GF-D8 (cell line): ENCODE measurements at places on chromosomes 1 and 21.

DNA sequence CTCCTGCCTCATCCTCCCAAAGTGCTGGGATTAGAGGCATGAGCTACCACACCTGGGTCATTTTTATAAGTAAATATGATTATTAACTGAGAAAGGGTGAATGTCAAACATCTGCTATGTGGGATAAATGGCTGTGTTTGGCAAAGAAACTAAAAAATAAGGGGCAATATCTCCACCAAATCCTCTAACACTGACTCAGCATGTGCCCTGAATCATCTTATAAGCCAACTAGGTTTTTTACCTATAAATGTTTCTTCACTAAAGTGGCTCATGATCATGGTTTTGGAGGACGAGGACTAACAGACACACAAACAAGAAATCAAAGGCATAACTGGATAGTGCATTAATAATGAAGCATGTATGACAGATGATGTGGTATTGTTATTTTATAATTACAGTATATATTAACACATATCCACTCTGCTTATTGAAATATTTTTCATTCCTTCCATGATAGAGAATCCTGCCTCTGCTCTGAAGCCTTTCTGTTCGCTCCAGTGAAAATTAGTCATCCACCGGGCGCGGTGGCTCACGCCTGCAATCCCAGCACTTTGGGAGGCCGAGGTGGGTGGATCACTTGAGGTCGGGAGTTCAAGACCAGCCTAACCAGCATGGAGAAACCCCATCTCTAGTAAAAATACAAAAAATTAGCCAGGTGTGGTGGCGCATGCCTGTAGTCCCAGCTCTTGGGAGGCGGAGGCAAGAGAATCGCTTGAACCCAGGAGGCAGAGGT, 11.7 kb upstream of the ARHGAP29 start:
- no peak for DNase-seq

GRCh38 chr1:71667216-71667615, 586.4 kb upstream of the ZRANB2 start:
- peak; percentile 2 for DNase-seq

GRCh38 chr1:225848030-225848955, 33.9 kb downstream of the TMEM63A start:
- no peak for DNase-seq

DNA sequence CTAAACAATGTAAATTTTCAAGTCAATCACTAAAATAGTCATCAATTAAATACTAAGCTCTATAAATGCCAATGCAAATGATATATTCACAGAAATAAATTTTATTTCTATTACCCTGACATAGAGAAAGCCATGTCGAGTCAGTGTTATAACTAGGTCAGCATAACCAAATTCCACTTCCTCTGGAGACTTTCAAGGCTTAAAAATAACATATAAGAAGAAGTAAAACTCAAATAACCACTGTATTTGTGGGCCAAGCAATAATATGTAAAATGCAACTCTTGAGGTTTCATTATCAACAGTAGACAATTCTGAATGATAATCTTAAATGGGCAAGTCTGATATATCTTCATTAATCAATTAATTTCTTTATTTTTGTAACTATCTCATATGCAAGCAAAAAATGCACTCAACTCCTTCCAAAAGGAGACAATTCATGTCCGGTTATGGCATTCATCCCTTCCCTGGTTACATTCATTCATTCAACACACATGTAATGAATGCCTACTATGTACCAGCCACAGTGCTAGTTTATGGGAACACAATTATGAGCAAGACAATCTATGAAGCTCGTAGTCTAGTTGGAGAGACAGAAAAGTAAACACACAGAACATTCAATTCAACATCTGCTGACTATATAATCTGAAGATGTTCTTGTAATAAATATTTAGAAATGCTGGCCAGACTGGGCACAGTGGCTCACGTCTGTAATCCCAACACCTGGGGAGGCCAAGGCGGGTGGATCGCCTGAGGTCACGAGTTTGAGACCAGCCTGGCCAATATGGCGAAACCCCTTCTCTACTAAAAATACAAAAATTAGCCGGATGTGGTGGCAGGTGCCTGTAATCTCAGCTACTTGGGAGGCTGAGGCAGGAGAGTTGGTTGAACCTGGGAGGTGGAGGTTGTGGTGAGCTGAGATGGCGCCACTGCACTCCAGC, 37.1 kb upstream of the CAP1 start:
- DNase-seq: no peak

GRCh38 chr1:233543338-233544255, 70.3 kb upstream of the KCNK1 start:
- no peak for DNase-seq

GRCh38 chr21:15224346-15225086, 159.7 kb upstream of the NRIP1 start:
- no peak for DNase-seq

DNA sequence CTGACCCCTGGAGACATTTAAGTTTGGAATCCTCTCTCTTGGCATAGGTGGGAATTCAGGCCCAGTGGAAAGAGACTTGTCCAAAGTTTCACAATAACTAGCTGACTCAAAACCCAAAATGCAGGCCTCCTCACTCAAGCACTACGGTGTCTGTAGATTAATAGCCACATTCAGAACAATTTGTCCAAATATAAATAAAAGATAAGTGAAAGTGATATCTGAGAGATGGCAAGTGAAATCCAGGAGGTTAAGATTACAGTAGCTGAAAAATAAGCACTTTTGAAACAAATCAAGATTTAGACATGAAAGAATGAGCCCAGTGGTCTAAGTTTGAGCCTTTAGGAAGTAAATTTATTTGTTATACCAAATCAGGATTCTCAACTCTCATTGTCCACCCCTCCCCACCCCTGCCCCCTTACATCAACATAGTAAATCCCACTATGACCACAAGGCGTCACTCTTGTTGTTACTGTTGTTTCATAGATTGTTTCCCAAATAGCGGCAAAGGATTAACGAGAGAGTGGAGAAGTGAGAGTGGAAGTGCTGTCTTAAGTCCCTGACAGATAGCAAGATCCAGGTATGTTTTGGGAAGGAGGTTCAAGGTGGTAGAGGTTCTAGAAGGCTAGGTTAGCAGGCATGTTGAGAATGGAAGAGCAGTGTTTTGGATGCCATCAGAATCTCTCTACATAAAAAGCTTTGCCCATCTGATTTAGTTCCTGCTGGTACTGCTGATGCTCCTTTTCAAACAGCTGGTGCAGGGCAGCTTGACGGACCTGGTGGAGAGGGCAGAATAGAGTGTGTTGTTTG, 7.1 kb upstream of the TPM3 start:
- DNase-seq: no peak

GRCh38 chr1:27521861-27522431, 32.0 kb upstream of the WASF2 start:
- no peak for DNase-seq

GRCh38 chr1:213103377-213104306, 52.6 kb downstream of the RPS6KC1 start:
- DNase-seq: no peak

- DNase-seq: no peak
Measured at GRCh38 chr1:65471861-65472332, 51.4 kb downstream of the LEPR start.

- no peak for DNase-seq
Measured at GRCh38 chr1:107795441-107795840, 169.5 kb downstream of the VAV3 start.

GRCh38 chr1:9062846-9063245, 6.6 kb downstream of the SLC2A5 start:
- DNase-seq: no peak

GRCh38 chr1:145796753-145797152, 27.1 kb downstream of the RNF115 start:
- DNase-seq: peak; percentile 44

DNA sequence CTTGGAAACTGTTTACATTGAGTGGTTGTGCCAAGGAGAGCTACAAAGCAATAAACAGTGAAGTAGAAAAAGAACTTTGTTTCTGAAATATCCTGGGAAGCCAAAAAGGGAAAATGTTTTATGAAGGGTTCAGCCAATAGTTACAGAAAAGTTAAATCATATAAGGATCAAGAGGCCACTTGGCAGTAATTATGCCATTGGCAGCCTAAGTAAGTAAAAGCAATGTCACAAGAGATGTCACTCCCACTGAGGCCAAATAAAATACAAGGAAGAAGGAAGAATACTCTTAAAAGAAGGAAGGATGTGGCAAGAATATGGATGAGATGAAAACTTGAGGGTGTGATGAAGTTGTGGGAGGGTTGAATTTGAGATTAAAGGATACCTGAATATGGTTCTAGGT, 45.2 kb downstream of the EDEM3 start:
- no peak for DNase-seq

- DNase-seq: no peak
Measured at GRCh38 chr1:75273110-75273509, 138.9 kb downstream of the LHX8 start.

DNA sequence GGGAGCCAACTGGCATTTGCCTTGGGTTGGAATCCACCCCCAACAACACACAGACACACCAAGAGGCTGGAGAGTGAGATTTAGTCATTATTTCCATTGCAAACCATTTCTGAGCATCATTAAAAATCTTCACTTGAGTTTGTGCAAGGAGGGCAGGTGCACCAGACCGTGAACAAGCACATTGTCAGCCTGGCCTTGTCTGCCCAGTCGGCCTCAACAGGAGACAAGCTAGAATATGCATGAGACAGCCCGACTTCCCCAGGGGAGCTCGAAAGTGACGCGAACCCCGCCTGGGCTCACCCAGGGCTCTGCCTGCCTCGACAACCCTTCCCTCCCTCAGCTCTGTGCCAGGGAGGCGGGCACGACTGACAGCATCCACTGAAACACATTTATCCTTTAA, 15.4 kb upstream of the GUCA2B start:
- DNase-seq: no peak

GRCh38 chr1:230707732-230708630, 5.9 kb downstream of the AGT start:
- DNase-seq: no peak

GRCh38 chr1:117695796-117696490, 90.1 kb downstream of the TENT5C start:
- no peak for DNase-seq

- DNase-seq: no peak
Measured at GRCh38 chr1:42753070-42753469, 13.0 kb upstream of the CLDN19 start.

GRCh38 chr1:192045131-192045530, 113.1 kb upstream of the RGS18 start:
- no peak for DNase-seq

GRCh38 chr1:70874818-70875217, 172.8 kb downstream of the PTGER3 start:
- no peak for DNase-seq

DNA sequence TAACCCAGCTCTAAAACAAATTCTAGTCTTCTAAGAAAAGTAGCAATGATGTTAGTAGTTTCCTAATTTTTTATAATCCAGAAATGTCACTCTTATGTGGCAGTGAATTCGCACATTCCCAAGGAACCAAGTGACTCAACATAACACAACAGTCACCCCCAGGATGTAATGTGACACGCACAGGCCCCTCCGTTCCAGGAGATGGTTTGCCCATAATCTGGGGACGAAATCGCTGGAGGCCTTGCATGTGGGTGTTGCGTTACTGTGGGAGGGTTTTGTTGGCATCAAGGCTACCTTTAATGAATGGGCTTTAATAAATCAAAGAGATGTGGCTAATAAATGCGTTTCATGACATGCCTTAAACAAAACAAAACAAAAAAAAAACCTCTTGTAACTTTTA, 50.9 kb downstream of the EVA1C start:
- no peak for DNase-seq

GRCh38 chr1:81437649-81438048, 363.1 kb upstream of the ADGRL2 start:
- no peak for DNase-seq

- DNase-seq: peak; percentile 13
Measured at GRCh38 chr21:17794518-17795145, 24.5 kb downstream of the C21orf91 start.

- DNase-seq: no peak
Measured at GRCh38 chr21:35850542-35851103, 209.7 kb downstream of the SETD4 start.

- no peak for DNase-seq
Measured at GRCh38 chr1:195951313-195951712, 656.9 kb downstream of the KCNT2 start.
